Naive thymus-derived CD4-positive, alpha-beta T cell (primary cell): ENCODE measurements at places on chromosomes 3 and 15. TPM values are rescaled to one million over a fixed set of nuclear protein-coding genes. Genes with fewer than 3 reads are reported as not detected.

Gene SNUPN
- polyA plus RNA-seq, result 41.1 TPM

Gene PRR20G
- polyA plus RNA-seq, result not detected

Gene GCNT3
- polyA plus RNA-seq, result not detected

Gene WDR5B
- 1.6 TPM for polyA plus RNA-seq

GRCh38 chr3:141684758-141685157 lies 53.3 kb upstream of the RNF7 start:
- no peak overlapping the region for H3K4me3 ChIP-seq
- DNase-seq, result no peak
- no peak overlapping the region for H3K27ac ChIP-seq
- no peaks in the 10 kb centered on the region for H3K4me1 ChIP-seq
- H3K27me3 ChIP-seq, result no peaks in the 10 kb centered on the region

- no peak overlapping the region for H3K4me3 ChIP-seq
- H3K27ac ChIP-seq, result no peak overlapping the region
- peaks cover 4% of the 10 kb centered on the region for H3K36me3 ChIP-seq
- no peaks in the 10 kb centered on the region for H3K27me3 ChIP-seq
These were observed 62.6 kb upstream of the SLC2A2 start for GRCh38 chr3:171088964-171089754.

- DNase-seq, result no peak
- H3K27me3 ChIP-seq, result peaks cover 2% of the 10 kb centered on the region
- H3K27ac ChIP-seq, result no peak overlapping the region
- H3K4me3 ChIP-seq, result no peak overlapping the region
These were observed 2.8 kb downstream of the EFHB start for GRCh38 chr3:19931180-19931692.

DNA sequence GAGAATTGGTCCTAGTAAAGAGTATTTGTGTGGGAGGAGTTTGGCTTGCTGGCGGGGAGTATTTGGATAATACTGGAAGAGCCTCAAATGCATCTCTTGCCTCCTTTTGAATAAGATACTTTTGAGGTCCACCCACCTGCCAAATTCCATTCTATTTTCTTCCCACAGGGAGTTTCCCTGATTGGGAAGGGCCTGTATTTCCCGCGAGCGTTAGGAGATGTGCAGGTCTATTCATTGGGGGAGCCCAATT lies 406 bp upstream of the RASA2 start:
- H3K4me3 ChIP-seq, result peak overlapping the region; percentile 49
- peak overlapping the region; percentile 73 for H3K27ac ChIP-seq
- no peaks in the 10 kb centered on the region for H3K36me3 ChIP-seq
- DNase-seq, result no peak
- H3K27me3 ChIP-seq, result no peaks in the 10 kb centered on the region

- H3K4me1 ChIP-seq, result peaks cover 16% of the 10 kb centered on the region
- peak overlapping the region; percentile 98 for H3K27ac ChIP-seq
- H3K27me3 ChIP-seq, result no peaks in the 10 kb centered on the region
- no peak for DNase-seq
These were observed 589 bp upstream of the SENP5 start for GRCh38 chr3:196867155-196867506.

GRCh38 chr3:53109891-53110771 lies 20.1 kb downstream of the RFT1 start:
- peaks cover 8% of the 10 kb centered on the region for H3K4me1 ChIP-seq
- peaks cover 45% of the 10 kb centered on the region for H3K36me3 ChIP-seq
- no peak for DNase-seq
- no peaks in the 10 kb centered on the region for H3K27me3 ChIP-seq
- no peak overlapping the region for H3K4me3 ChIP-seq

GRCh38 chr15:55230051-55230670 lies 33.4 kb upstream of the RSL24D1 start:
- H3K4me1 ChIP-seq, result peaks cover 3% of the 10 kb centered on the region
- H3K27ac ChIP-seq, result no peak overlapping the region
- peaks cover 12% of the 10 kb centered on the region for H3K36me3 ChIP-seq
- H3K27me3 ChIP-seq, result no peaks in the 10 kb centered on the region

DNA sequence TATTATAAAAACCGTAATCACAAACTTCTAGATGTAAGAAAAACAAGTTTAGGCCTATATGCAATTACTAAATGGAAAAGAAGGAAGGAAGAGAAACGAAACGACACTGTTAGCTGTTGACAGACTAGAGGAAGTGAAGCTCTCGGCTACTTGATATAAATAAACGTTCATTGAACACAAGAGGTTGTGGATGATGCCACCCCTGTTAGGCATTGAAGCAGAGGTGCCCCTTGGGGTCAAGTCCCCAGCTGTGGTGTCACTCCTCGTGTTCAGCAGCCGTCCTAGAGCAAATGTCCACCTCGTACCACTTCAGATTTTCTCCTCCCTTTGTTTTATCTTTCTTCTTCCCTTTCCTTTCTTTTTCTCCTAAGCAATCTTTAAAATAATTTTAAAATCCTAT lies 146.5 kb upstream of the UBE2E1 start:
- DNase-seq, result no peak
- no peaks in the 10 kb centered on the region for H3K36me3 ChIP-seq
- H3K4me3 ChIP-seq, result no peak overlapping the region
- no peak overlapping the region for H3K27ac ChIP-seq
- no peaks in the 10 kb centered on the region for H3K4me1 ChIP-seq
- H3K27me3 ChIP-seq, result no peaks in the 10 kb centered on the region

- no peaks in the 10 kb centered on the region for H3K27me3 ChIP-seq
- no peak overlapping the region for H3K27ac ChIP-seq
- no peaks in the 10 kb centered on the region for H3K36me3 ChIP-seq
- H3K4me1 ChIP-seq, result no peaks in the 10 kb centered on the region
- no peak for DNase-seq
These were observed 55.5 kb upstream of the FSTL1 start for GRCh38 chr3:120506076-120506827.

DNA sequence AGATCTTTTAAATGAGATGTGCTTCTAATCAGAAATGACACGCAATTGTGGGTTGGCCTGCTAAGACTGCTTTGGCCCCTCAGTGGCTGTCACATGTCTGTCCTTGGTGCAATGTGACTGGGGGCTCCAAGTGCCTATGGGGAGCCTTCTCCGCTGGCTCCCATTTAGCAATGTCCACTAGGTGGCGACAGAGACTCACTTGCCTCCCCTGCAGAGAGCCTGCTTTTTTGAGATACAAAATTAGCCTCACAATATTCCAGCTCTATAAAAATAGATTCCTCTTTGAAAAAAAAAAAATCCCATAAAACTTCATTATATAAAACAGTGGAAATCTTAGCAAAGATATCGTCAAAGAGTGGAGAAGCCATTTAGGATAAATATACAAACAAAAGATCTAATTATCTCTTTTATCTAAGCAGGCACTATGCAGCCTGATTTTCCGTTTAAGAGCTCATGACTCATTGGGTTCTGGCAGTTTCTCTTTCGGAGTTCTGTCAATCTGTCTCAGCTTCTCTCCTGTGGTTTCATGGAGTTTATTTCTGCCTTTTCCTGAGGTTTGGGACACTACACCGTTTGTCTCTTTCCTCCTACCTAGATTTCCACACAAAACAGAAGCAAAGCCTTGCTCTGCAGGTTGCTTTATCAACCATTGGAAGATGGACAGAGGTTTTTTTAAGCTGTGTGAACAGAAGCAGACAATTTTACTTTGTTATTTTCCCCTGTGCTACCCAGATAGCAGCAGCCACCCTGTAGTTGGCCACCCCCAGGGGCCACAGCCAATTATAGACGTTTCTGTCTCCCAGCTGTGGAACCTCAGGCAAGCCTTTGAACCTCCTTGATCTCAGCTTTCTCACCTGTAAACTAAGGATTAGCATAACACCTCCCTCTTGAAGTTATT lies 68.4 kb upstream of the TNFAIP8L3 start:
- H3K27me3 ChIP-seq, result peaks cover 7% of the 10 kb centered on the region
- DNase-seq, result peak; percentile 22
- H3K36me3 ChIP-seq, result no peaks in the 10 kb centered on the region

DNA sequence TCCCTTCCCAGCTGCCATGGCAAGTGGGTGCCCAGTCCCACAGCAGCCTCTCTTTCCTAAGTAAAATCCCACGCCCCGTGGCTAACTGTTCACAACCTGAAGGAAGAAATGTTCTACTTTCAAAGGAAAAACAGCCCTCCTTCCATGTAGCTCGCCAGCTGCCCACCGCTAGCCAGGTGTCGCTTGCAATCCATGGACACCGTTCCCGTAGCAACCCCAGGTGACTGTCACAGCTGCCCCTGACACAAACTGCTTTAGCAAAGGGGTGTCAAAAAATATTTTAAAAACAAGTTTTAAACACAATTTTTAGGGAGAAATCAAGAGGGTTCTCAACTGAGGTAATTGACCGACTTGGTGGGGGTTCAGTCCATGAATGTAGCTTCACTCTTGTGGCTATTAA lies 21.0 kb upstream of the CGNL1 start:
- no peak for DNase-seq
- H3K36me3 ChIP-seq, result no peaks in the 10 kb centered on the region
- H3K27ac ChIP-seq, result no peak overlapping the region
- H3K4me3 ChIP-seq, result no peak overlapping the region

GRCh38 chr3:129933471-129933870 lies 40.0 kb upstream of the TMCC1 start:
- H3K27me3 ChIP-seq, result no peaks in the 10 kb centered on the region
- no peak overlapping the region for H3K4me3 ChIP-seq
- H3K27ac ChIP-seq, result no peak overlapping the region
- no peaks in the 10 kb centered on the region for H3K36me3 ChIP-seq
- peaks cover 3% of the 10 kb centered on the region for H3K4me1 ChIP-seq
- DNase-seq, result no peak

- peaks cover 37% of the 10 kb centered on the region for H3K4me1 ChIP-seq
- H3K36me3 ChIP-seq, result no peaks in the 10 kb centered on the region
- peaks cover 6% of the 10 kb centered on the region for H3K27me3 ChIP-seq
- no peak for DNase-seq
- no peak overlapping the region for H3K27ac ChIP-seq
These were observed 3.3 kb downstream of the HES1 start for GRCh38 chr3:194139071-194139813.
